Breast epithelium (tissue), 4 donors: ENCODE measurements at places on chromosomes 16 and 17. TPM values are rescaled to one million over a fixed set of nuclear protein-coding genes. Genes with fewer than 3 reads are reported as not detected.

The CCL16 gene
- not detected for total RNA-seq

The SLC4A1 gene
- total RNA-seq, result 0.33 TPM

The MYH3 gene
- 2.2 TPM for total RNA-seq

The AATK gene
- 0.98 TPM for total RNA-seq

The WNT9B gene
- total RNA-seq, result 2.4 TPM

The KRTAP2-2 gene
- not detected for total RNA-seq

The CSH1 gene
- total RNA-seq, result not detected

The HS3ST3A1 gene
- 0.66 TPM for total RNA-seq

The PROCA1 gene
- 1.6 TPM for total RNA-seq

The TSC2 gene
- 52.4 TPM for total RNA-seq

The POLR2A gene
- total RNA-seq, result 174 TPM

The PYDC1 gene
- not detected for total RNA-seq

The DOC2A gene
- total RNA-seq, result 2.3 TPM

The GOSR1 gene
- 70.8 TPM for total RNA-seq

The ABCC1 gene
- 14.6 TPM for total RNA-seq

The NDUFAF8 gene
- total RNA-seq, result 34.2 TPM

The LLGL1 gene
- total RNA-seq, result 16.0 TPM

The CA7 gene
- 1.3 TPM for total RNA-seq

GRCh38 chr16:85864965-85865364 lies 34.0 kb upstream of the IRF8 start:
- no peak for DNase-seq

DNA sequence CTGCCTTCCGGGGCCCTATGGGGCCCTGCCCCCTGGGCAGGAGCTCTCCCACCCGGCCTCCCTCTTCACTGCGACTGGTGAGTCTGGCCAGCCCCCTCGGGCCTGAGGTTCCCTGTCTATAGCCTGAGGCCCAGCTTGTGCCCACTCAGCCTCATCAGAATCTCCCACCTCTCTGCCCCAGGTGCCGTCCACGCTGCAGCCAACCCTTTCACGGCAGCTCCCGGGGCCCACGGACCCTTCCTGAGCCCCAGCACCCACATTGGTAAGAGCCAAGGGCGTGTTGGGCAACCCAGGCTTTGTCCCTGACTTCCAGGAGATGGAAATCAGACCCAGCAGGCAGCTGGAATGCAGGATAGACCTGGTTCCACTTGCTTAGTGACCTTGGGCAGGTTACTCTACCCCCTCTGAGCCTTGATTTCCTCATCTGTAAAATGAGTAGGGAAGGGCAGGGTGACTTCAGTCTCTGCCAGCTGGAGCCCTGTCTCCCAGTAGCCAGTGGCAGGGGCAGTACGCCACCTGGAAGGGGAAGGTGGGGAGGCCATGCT lies 9.2 kb downstream of the FBRS start:
- DNase-seq, result no peak

DNA sequence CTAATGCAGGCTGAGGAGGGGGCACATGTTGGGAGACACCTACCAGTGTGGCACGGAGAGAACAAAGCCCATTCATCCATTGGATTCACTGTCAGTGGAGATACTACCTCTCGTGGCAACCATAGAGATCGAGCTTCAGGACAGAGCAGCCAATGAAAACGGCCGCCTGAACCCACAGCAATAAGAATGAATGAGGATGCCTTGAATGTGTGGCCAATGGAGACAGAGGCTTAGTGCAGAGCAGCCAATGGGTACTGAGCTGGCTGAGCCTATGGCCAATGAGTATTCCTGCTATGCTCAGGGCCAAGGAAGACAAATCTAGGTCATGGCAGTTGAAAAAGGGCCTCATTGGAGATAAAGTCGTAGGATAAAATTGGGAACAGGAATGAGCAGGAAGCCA lies 10.9 kb downstream of the ARHGEF15 start:
- no peak for DNase-seq

GRCh38 chr16:88004391-88004790 lies 53.2 kb downstream of the BANP start:
- DNase-seq, result no peak

DNA sequence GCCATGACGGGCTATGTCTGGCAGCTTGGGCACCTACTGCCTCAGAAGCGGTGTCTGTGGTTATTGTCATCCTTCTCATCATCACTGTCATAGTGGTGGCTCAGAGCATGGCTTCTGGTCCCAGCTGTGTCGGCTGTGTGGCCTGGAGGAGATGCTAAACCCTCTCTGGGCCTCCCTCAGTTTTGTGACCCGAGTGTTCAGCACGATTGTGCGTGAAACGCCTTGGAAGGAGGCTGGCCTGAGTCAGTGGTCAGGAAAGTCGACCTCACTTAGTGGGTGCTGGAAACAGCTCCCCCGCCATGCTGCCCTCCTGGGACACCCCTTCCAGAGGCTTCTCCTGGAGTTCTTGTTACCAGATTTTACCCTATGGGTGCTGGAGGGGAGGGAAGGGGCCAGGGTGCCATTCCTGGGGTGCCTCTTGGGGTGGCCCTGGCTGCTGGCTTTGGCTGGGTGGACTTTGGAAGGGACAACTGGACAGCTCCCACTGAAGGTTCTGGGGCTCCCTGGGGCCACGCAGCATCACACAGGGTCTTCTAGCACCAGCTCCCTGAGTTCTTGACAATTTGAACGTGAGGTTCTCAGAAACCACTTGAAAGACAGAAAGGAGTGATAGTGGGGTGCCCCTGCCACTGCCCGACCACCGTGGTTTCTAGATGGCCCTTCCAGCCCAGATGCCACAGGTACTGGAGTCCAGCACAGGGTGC lies 226.5 kb upstream of the GSE1 start:
- no peak for DNase-seq

- no peak for DNase-seq
Measured at GRCh38 chr17:82283208-82283749, 9.8 kb upstream of the CSNK1D start.

- DNase-seq, result no peak
Measured at GRCh38 chr16:12771341-12771798, 32.3 kb downstream of the CPPED1 start.

GRCh38 chr17:79324194-79324593 lies 249.6 kb downstream of the ENGASE start:
- DNase-seq, result no peak

GRCh38 chr17:21524211-21524591 lies 148.0 kb downstream of the KCNJ12 start:
- no peak for DNase-seq

DNA sequence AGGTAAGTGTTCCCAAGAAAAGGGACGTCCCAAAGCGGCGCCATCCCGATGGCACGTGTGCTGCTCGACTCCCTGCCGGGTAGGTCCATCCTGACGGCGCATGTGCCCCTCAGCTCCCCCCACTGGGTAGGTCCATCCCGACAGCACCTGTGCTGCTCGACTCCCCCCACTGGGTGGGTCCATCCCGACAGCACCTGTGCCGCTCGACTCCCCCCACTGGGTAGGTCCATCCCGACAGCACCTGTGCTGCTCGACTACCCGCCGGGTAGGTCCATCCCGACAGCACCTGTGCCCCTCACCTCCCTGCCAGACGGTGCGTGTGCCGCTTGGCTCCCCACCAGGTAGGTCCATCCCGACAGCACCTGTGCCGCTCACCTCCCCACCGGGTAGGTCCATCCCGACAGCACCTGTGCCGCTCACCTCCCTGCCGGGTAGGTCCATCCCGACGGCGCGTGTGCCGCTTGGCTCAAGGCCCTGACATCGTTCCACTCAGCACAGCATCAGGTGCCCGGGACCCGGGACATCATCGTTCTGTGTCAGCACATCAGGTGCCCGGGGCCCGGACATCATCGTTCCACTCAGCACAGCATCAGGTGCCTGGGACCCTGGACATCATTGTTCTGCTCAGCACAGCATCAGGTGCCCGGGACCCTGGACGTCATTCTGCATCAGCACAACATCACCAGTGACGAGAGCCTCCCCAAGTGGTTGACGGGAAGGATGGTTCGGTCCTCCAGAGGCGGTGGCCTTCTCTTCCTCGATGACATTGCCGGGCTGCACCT lies 5.7 kb upstream of the FN3K start:
- no peak for DNase-seq

GRCh38 chr17:45775148-45775547 lies 9.0 kb upstream of the CRHR1 start:
- DNase-seq, result peak; percentile 38

GRCh38 chr17:42163113-42163512 lies 8.3 kb upstream of the RAB5C start:
- DNase-seq, result no peak

GRCh38 chr16:71629278-71630016 lies 3.5 kb downstream of the MARVELD3 start:
- no peak for DNase-seq

- DNase-seq, result no peak
Measured at GRCh38 chr17:66343531-66344078, 41.2 kb downstream of the PRKCA start.

- DNase-seq, result no peak
Measured at GRCh38 chr16:1691276-1691675, 13.2 kb downstream of the JPT2 start.

DNA sequence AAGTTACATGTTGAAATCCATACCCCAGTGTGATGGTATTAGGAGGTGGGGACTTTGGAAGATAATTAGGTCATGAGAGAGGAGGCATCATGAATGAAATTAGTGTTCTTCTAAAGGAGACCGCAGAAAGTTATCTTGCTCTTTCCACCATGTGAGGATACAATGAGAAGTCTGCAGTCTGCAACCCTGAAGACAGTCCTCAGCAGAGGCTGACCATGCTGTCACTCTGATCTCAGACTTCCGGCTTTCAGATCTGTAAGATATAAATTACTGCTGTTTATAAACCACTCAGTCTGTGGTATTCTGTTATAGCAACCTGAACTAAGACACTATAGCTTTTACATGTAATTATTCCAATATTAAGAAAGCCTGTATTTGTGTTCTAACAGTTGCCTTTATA lies 116.7 kb upstream of the CES5A start:
- DNase-seq, result no peak

- DNase-seq, result no peak
Measured at GRCh38 chr17:68255151-68255550, 7.3 kb downstream of the AMZ2 start.

GRCh38 chr17:47162013-47162622 lies 27.0 kb downstream of the CDC27 start:
- no peak for DNase-seq

- no peak for DNase-seq
Measured at GRCh38 chr17:42653179-42654124, 5.6 kb upstream of the TUBG2 start.

DNA sequence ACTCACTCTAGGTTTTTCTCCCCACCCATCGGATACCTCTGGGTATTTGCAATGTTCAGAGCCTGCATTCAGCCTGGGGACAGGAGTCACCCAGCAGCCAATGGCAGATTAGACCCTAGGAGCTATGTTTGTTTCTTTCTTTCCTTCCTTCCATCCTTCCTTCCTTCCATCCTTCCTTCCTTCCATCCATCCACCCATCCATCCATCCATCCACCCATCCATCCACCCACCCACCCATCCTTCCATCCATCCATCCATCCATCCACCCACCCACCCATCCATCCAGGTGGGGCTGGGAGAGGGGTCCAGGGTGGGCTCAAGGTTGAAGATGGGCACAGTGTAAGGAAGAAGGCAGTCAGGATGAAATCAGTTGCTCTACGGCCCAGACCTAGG lies 39.9 kb downstream of the TIMM22 start:
- DNase-seq, result no peak

DNA sequence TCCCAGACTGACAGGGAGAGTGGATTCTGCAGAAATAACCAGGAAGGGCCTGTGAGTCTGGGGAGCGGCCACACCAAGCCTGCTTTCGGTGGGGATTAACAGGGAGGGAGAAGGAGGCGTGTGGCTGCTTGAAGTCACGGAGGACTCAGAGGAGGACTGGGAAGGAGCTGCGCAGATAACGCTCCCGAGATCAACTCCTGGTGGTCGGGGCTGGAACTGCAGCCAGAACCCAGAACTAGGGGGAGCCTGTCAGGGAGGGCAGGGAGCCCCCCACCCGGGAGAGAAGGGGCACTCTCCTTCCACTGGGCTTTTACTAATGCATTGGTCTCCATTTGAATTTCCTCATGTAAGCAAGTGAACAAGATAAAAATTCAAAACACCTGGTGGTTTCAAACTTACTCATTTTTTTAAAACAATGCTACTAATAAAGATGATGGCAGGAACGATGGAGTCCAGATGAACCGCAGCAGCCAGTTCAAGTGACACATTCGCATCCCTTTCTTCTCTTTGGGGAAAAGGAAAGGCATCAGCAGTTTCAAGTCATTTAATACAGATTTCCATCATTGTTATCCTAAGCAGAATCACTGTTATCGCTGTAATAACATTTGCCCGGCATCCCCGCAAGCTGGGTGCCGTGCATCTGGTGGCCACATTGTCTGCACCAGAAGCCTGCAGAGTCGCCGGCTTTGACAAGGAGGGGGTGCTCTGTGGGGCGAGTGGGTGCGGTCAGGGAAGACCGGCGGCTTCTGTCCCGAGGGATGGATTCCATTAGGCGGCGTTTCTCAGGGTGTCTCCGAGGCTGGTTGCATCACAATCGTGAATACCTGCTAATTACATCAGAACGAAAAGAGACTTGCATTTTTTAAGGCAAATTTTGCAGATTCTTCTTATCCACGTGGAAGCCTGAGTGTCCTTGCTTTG lies 183.0 kb downstream of the FOXL1 start:
- DNase-seq, result no peak

GRCh38 chr17:42678951-42679491 lies 2.2 kb upstream of the PLEKHH3 start:
- DNase-seq, result peak; percentile 59

- no peak for DNase-seq
Measured at GRCh38 chr16:88613293-88613692, 25.1 kb upstream of the IL17C start.

GRCh38 chr17:41446806-41447205 lies 6.0 kb upstream of the KRT38 start:
- DNase-seq, result no peak

GRCh38 chr16:10067406-10067805 lies 114.8 kb downstream of the GRIN2A start:
- DNase-seq, result no peak

GRCh38 chr16:9647981-9648701 lies 534.1 kb downstream of the GRIN2A start:
- no peak for DNase-seq

GRCh38 chr17:37475731-37476420 lies 13.8 kb upstream of the DUSP14 start:
- DNase-seq, result no peak

DNA sequence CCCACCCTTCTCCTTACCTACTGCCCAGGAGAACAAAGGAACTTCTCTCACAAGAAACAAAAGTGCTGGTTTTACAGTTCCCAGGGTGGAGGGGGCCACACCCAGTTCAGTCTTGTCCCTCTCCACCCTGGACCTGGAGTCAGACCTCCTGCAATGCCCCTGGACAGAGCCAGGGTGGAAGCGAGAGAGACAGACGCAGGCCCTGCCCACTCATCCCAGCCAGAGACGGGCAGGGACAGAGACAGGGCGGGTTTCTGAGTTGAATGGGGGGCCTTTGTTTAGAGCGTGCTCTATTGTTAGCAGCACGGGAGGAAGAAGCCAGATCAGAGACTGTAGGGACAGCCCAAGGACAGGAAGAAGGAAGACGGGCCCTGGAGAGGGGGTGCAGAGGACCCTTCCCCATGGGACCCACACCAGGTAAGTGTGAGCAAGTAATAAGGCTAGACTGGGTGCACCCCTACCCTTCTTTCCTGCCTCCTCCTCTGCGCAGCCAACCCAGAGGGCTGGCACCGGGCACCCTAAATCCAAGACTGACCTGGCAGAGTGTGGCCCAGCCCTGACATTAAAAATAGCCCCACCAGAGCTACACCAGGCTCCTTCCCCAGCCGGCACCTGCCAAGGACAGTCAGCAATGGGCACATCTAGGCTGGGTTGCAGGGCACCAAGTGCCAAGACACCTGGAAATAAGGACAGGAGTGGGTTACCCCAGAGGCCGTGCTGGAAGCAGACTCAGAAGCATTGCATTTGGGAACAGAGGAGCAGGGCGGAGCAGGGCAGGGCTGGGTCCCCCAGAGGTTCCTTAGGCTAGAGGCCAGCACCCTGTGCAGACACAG lies 10.9 kb downstream of the JUP start:
- no peak for DNase-seq
